ENCODE measurements at places on chromosomes 12 and 14. TPM values are rescaled to one million over a fixed set of nuclear protein-coding genes. Genes with fewer than 3 reads are reported as not detected.

The RAD51AP1 gene
- 0.58 TPM for total RNA-seq

The NKX2-1 gene
- total RNA-seq: not detected

The NFATC4 gene
- 16.2 TPM for total RNA-seq

The DHRS2 gene
- not detected for total RNA-seq

The LMO3 gene
- total RNA-seq: 0.96 TPM

The C12orf54 gene
- not detected for total RNA-seq
